Activated naive CD8-positive, alpha-beta T cell treated with anti-CD3 and anti-CD28 coated beads, Interleukin-2, amount 50 U/mL, for 16 hours (primary cell): ENCODE measurements at places on chromosomes 3 and 15.
A peak's percentile ranks its signal among the peaks of the same experiment; 100 is the strongest.

GRCh38 chr15:43483297-43484128 is 9.4 kb downstream of the TP53BP1 start:
- no peak for DNase-seq

DNA sequence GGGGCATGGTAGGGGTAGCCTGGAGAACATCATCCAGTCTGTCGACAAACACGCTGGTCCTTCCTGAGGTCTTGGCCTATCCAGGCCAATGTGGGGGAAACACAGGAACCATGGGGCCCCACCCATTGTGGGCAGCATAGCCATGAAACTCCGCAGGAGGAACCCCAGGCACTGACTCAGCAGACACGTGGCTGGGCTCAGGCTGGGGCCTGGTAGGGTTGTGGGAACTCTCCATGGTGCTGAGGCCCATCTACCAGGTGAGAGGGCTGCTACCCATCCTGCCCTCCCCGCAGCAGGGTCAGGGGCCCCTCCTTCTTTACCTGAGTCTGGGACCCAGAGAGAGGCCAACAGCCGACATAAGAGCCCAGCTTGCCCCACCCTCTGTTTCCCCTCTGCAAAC is 22.6 kb upstream of the CACNA2D2 start:
- DNase-seq = no peak

- no peak for DNase-seq
Observed at GRCh38 chr15:70062321-70062956, 35.3 kb downstream of the TLE3 start.

DNA sequence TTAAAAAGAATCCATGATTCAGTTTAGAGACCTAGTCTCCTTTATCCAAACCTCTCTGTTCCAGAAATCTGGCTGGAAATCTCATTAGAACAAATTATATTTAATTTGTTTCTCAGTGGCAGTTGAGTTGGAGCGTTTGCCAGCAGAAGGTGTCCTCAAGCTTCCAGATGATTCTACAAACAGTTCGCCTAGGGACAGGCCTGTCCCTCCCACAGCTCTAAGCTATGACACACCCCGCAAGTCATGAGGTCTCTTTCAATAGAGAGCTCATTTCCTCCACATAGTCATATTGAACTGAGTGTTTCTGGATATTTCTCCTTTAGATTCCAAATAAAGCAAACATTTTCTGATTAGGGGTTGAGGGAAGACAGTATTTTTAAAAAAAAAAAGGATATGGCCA is 230.3 kb downstream of the ATP8B4 start:
- no peak for DNase-seq

DNA sequence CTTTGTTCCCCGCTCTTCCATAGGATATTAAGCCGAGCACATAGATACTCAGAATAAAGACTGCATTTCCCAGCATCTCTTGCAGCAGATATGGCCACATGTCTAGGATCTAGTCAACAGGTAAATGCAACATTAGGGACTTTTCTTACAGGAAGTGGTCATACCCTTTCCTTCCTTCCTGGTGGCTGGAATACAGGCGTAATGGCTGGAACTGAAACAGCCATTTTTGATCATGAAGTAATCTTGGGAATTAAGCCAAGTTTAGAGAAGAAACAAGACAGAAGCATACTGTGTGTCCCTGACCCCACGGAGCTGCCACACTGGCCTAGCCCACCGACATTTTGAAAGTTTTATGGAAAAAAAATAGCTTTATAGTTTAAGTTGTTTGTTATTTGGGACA is 234.0 kb downstream of the XXYLT1 start:
- no peak for DNase-seq

GRCh38 chr3:151168269-151169094 is 34.5 kb downstream of the GPR171 start:
- DNase-seq = peak; percentile 59

GRCh38 chr15:65069179-65069578 is 1.4 kb upstream of the RASL12 start:
- no peak for DNase-seq

- DNase-seq = no peak
Observed at GRCh38 chr3:114405202-114405990, 111.6 kb downstream of the TIGIT start.

GRCh38 chr3:47714606-47715005 is 67.1 kb downstream of the SMARCC1 start:
- DNase-seq = no peak

DNA sequence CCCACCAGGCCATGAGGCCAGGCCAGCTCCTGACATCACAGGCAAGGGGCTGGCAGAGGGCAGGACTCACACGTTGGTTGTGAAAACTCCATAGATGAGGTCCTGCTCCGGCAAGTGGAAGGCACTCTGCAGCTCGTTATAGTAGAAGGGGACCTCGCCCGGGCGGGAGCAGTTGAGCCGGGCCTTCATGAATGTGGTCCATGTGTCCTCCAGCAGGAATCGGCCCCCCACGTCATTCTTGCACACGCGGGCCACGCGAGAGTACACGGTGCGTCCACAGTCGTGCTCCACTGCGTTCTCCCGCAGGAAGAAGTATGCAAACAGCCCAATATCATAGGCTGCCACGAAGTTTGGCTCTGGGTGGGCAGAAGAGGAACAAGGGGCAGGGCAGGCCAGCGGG is 101.2 kb downstream of the SEMA5B start:
- DNase-seq = no peak

GRCh38 chr15:101162701-101163483 is 89.0 kb downstream of the CHSY1 start:
- no peak for DNase-seq

GRCh38 chr3:53753518-53754183 is 92.6 kb downstream of the CHDH start:
- no peak for DNase-seq

GRCh38 chr3:11410564-11410963 is 138.4 kb downstream of the ATG7 start:
- no peak for DNase-seq

- DNase-seq = no peak
Observed at GRCh38 chr3:143151004-143151731, 31.6 kb downstream of the CHST2 start.

DNA sequence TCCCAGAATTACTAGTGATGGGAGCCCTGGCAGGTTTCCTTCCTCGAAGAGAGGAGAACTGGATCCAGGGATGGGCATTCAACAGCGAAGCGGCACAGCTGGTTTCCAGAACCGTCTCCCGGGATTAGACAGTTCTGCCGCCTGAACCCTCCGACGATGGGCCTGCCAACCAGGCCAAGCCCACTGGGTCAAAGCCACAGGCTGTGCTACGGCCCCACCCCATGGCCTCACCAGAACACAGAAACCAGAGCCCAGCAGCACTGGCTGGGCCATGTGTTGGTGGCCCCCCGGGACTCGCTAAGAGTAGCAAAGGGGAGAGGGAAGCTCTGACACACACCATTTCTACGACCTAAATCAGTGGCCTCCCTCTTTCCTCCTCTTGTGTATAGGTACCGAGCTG is 2.2 kb downstream of the C15orf62 start:
- DNase-seq = no peak

GRCh38 chr15:94912760-94913159 is 681.4 kb downstream of the MCTP2 start:
- no peak for DNase-seq

- DNase-seq = no peak
Observed at GRCh38 chr3:184953401-184953800, 141.4 kb downstream of the VPS8 start.

GRCh38 chr3:98232489-98232888 is 31.6 kb upstream of the OR5H6 start:
- DNase-seq = no peak

DNA sequence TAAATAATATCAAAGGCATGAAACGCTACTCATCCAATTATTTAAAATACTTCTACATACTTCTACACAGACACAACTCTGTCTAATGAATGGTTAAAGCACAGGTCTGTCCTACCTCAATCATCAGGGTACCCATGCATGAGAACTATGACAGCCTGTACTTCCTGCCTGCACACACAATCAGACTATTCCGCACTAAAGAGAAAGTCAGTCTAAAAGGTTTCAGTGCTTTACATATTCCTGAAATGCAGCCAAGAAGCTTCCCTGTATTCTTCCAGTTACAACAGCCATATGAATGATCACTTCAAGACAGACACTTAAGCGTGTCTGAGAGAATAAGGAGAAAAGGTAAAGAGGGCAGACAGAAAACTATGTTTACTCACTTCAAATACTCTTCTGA is 58.8 kb downstream of the TUBGCP4 start:
- no peak for DNase-seq

GRCh38 chr3:136818769-136819391 is at the start of gene SLC35G2:
Gene SLC35G2 (plus strand): TSS chr3:136819126. CDS start chr3:136854461, 35,335 bp downstream.
- no peak for DNase-seq

- DNase-seq = no peak
Observed at GRCh38 chr15:91908391-91908790, 54.9 kb downstream of the SLCO3A1 start.

DNA sequence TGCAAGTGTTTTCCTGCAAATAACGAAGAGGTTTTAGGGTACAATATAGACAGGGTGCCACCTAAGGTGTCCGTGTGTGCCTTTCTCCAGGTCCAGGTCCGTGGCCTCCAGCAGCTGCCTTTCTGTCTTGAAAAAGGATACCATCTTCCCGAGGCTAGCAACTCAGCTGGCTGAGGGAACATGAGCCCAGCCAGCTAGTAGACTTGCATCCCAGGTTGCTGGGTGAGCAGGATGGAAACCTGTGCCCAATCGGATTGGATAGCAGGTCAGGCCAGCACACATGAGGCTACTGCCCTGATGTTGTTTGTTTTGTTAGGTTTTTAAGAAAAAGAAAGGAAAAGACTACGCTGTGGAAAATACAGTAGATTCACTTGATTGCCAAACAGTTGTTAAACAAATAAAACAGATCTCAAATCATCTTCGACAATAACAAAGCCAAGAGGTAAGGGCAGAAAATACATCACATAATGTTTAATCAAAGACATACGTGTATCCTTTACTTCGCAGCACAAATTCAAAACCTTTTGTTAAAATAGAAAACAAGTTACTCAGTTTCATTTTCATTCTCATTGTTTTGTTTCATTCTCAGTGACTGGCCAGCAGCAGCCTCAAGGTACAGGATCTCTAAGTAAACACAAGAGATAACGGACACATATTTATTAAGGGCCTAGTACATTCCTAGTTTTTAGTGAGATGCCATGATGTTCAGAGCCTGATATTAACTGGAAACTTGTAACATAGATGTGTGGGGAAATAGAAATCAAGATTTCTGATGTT is 661.2 kb upstream of the NR2F2 start:
- DNase-seq = no peak

DNA sequence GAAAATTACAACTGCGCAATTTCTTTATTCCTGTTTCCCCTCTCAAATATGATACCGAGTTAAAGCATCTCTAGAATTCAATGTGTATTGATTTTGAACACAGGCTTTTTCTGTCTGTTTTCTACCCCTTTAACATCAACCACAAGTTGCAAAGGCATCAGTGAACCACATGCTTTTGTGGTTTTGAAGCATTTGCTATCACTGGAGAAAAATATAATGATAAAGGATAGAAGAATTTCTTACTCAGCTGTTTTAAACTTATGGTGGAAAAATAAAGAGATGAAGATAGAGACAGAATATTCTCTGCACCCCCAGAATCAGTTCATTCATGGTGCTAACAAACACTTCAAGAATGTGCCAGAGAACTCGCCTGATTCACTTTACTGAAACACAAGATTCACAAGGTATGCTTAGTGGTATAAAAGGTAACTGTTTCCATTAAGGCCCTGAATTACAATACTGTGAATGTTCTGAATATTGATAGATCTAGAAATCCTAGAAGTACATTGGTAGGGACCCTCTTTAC is 9.5 kb upstream of the DPPA4 start:
- no peak for DNase-seq

DNA sequence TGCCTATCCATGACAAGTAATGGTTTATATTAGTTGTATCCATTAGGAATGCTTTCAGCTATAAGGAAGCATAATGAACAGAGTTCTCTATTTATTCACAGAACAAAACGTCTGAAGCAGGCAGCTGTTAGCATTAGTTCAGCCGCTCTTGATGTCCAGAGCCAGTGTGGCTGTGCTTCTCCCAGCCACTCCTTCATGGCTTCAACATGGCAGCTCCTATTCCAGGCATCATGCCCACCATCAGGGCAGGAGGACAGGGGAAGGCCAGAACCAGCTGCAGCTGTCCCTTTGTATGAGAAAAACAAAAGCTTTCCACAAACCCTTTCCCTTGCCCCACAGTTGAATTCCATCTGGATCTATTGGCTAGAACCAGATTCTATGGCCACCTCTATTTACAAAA is 12.9 kb upstream of the SNRK start:
- DNase-seq = no peak

- DNase-seq = no peak
Observed at GRCh38 chr3:131568460-131568859, 65.7 kb upstream of the MRPL3 start.

GRCh38 chr3:134941820-134942219 is 146.8 kb downstream of the EPHB1 start:
- DNase-seq = no peak

DNA sequence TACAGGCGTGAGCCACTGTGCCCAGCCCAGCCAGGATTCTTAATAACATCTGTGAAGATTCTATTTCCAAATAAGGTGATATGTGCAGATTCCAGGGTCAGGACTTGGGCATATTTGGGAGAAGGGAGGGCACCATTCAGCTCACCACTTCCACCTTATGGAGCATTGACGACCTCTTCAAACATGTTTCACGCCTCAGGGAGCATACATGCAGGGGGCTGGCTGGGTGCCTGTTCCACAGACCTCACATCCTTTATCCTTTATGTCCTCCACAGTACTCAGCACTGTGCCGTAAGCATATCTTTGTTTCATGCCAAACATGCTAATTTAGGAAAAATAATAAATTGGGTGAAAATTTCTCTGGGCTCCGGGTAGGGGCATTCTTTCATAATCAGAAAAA is 229.0 kb downstream of the THSD4 start:
- DNase-seq = no peak

- DNase-seq = no peak
Observed at GRCh38 chr3:117499189-117499870, 789.8 kb downstream of the TUSC7 start.

GRCh38 chr3:11564577-11565001 is 79.1 kb downstream of the VGLL4 start:
- no peak for DNase-seq

GRCh38 chr15:48380198-48380597 is 49.0 kb downstream of the DUT start:
- no peak for DNase-seq

GRCh38 chr15:48168616-48169015 is 9.5 kb downstream of the MYEF2 start:
- no peak for DNase-seq

DNA sequence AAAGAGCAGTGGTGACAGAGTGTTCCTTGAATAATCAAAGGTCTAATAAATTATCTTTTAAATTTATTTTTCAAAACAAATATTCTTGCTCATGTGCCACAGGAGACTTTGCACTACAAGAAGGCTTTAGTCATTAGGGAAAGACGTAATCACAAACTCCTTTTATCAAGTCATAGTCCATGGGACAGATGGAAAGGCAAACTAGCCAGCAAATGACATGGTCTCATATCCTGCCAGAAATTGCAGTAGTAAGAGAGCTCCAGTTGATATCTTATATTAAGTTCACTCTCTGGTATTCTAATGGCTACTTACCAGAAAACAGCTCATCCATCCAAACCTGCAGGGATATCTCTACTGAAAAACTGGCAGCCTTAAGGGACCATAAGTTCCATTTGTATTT is 225.0 kb upstream of the TP63 start:
- DNase-seq = no peak

GRCh38 chr3:29183346-29184087 is 97.4 kb upstream of the RBMS3 start:
- DNase-seq = no peak
